ENCODE measurements at places on chromosomes 2 and 18.

GRCh38 chr18:21502661-21503060 is 97.8 kb downstream of the ESCO1 start:
- no peak for DNase-seq

GRCh38 chr2:196459539-196459938 is 180.0 kb upstream of the CCDC150 start:
- no peak for DNase-seq

GRCh38 chr2:186135686-186136085 is 350.4 kb upstream of the ZC3H15 start:
- DNase-seq: no peak

DNA sequence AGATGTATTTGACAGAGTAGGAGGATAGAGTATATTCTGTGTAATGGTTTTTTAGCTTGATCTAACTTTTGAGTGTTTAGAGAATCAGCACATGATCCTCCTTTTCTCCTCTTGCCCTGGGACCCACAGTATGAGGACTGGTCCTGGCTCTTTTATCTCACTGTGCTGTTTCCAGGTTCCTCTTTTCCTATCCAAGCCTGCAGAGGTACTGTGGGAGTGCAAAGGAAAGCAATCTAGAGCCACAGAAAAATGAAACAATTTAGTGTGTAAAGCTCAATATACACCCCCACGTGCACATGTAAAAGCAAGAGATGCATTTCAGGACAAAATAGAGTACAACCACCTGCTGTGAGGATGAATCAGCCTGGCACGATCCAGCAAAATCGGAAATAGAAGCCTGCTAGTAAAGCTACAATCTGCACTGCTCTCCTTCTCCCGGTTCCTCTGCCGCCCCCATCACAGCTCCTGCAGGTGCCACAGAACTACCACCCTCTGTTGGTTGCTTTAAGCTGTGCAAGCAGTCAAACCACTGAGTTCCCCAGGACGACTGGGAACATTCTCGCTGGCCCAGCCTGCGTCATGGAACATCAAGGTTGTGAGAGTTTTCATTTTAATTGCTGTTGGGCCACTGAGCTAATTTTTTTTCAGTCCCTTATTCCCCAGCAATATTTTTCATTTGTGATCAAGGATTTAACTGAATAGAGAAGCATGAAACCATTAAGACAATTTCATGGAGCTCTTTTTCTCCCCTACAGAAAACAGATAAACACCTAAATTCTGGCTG is 47.8 kb upstream of the MAPRE3 start:
- DNase-seq: peak; percentile 33

- no peak for DNase-seq
These were observed 30.4 kb downstream of the SRSF7 start for GRCh38 chr2:38720613-38721241.

DNA sequence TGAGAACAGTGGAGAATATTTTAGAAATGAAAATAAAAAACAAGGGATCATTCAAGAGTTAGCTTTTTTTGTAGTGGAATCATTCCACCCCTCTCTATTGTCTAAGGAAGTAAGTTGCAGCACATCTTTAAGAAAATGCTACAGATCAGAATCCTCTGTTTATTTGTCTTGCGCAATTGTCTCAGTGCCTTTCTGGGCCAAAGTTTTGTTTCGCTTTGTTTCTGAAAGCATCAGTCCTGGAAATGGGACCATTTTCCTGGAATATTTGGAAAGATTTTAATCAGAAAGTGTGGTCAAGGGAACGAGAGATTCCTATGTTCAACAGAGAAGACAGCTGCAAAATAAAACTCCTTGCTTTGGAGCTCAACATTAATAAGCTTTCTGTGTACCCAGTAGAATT is 74.0 kb downstream of the NRXN1 start:
- no peak for DNase-seq

- DNase-seq: no peak
These were observed 72.7 kb downstream of the FBXO15 start for GRCh38 chr18:74074668-74075564.

DNA sequence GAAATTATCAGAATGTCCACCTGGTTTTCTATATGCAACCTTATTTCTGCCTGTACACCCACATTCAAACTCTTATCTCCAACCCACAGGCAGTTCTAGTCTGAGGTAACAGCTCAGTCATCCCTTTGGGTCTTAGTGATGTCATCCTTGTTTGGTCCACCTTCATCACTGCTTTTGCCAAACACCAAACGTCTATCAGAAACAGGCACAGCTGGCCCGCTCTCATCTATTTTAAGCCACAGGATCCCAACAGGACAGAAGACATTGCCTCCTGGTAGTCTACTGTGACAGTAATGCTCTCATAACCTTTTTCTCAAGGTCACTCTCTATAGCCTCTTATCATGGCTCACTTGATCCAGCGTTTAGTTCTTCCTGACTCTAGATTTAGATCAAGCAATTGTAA is 99.0 kb upstream of the CHAC2 start:
- DNase-seq: no peak

GRCh38 chr2:65137197-65137775 is 7.4 kb upstream of the RAB1A start:
- no peak for DNase-seq

DNA sequence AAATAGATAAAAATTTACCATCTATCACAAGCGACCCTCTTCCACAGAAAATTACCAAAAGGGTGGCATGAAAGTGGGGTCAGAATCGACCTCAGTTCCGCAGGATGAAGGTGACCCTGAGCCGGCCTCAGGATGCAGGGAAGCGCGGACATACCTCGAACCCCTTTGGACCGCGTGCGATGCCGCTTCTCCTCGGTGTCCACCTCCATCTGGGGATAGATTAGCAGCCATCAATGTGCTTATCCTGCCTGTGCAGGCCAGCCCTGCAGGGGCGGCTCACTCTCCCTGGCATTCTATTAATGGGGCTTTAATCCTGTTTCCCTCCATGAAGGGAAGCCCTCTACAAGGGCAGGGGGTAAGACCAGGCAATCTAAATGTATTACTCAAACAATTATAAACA is 235.3 kb upstream of the PXDN start:
- no peak for DNase-seq

DNA sequence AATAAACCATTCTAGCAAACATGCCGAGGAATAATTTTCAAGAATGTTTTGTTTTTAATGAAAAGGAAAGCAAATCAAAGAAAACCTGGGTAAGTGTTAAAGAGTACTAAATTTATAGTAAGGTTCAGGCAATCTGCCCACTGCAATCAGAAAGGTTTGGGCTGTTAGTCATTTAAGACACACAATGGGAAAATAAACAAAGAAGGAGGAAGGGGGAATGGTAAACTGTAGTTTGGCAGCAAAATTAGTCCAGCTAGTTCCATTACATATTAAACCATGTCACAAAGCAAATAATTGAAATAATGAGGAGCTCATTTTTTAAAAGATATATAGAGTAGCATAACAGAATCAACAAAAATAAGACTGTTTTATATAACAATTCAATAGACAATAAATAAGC is 87.5 kb upstream of the COPS8 start:
- no peak for DNase-seq

- DNase-seq: no peak
These were observed 13.7 kb downstream of the LYPD6 start for GRCh38 chr2:149344105-149344504.

All from left kidney (tissue), 8 donors.